ENCODE measurements at places on chromosomes 5 and 9.

- DNase-seq, result no peak
Measured at GRCh38 chr9:6961845-6962522, 204.2 kb downstream of the KDM4C start.

DNA sequence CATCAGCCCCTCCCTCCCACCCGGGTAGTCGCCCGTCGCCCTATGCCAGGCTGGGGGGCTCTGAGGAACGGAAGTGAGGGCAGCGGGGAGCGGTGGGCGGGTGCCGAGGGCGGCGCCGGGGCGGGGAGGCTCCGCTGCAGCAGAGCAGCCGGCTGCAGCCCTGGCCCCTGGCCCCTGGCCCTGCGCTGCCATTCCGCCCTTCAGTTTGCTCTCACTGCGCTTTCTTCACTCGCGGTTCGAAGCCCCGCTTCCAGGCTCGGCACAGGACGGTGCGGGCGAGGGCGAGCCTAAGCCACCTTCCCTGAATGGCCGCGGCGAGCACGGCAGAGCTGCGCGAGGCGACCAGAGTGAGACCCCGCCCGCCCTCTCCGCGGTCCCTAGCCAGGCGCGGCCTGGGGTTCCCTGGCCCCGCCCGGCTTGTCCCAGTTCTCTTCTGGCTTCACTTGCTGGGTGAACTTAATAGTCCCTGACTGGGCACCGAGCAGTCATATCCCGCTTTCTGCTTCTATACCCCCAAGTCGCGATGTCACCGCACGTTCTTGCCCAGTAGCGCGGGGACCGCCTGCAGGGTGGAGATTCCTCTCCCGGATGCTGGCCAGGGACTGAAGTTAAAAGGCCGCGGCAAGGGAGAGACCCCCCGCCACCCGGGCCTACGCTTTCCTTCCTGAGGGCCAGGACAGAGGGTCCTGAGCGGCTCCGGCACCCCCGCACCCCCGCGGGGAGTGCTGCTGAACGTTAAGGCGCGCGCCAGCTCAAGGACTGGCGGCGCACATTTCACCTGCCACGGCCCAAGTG is 623 bp upstream of the TRIM36 start:
- DNase-seq, result no peak

- DNase-seq, result no peak
Measured at GRCh38 chr5:111582451-111582850, 70.1 kb upstream of the STARD4 start.

DNA sequence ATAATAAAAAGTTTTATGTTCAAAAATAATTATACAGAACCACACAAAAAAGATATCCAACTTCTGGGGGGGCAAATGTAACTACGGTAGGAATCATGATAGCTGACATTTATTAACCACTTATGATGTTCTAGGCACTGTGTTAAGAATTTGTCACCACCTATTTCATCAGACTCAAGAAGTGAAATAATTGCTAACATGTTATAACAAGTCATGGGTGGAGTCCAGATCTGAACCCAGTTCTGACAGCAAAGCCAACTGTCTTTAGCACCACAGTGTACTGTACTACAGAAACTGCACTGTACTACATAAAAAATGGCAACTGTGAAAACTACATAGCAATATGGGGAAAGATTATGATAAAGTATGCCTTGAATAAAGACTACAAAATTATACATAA is 3.0 kb upstream of the SAP30L start:
- no peak for DNase-seq

DNA sequence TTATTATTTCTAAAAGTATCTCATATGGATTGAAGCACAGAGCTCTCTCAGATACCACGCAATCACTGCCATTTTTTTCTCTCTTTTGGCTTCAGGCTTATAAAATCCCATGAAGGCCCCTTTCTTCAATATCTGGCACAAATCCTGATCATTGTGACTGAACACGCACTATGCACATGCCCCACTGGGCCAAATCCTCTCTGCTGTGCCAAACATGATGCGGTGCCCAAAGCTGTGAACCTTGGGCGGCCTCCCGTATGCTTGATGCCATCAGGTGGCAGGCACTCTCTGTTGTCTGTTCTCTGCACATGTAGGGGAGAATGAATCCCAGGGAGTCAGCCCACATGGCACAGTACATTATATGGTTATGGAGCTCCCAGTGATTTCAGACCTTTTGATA is 375.0 kb upstream of the RGMB start:
- no peak for DNase-seq

DNA sequence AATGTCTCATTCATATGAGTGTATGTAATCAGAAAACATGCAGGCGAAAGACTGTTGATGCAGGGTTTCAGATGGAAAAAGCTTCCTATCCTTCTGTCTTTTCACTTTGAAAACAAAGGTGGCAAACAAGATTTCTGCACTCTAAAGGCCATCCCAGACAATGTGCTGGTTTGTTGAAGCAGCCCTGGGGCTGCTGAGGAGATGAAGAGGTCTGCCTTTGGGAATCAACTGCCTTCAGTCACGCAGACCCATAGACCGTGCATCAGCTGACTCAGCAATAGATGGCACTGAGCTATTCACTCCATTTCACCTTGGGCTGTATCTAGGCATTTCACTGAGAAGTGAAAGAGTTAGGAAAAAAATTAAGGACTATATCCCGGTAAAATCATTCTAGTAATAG is 60.5 kb upstream of the C5orf46 start:
- no peak for DNase-seq

DNA sequence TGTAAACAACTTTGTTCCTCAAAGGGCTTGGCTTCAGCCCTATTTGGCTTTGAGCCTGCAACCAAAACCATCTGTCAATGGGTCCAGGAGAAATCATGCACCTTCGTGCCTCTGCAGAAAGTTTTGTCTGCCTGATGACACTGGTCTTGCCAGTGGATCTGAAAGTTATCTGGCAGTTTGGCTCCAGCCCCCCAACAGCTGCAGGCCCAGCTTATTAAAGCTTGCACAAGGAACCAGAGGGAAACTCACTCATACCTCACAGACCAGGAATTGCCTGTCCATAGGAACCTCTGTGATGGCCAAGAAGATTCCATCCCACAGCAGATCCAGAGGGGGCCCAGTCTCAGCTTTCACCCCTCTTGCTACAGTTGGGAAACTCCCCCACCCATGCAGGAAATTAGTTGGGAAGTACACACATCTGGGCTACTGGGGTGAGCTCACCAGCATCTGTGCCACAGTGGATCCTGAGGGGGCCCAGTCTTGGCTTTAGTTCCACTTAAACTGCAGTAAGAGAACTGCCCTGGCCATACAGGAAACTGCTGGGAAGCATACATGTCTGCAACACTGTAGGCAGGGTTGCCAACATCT is 265.5 kb downstream of the GRIA1 start:
- no peak for DNase-seq

DNA sequence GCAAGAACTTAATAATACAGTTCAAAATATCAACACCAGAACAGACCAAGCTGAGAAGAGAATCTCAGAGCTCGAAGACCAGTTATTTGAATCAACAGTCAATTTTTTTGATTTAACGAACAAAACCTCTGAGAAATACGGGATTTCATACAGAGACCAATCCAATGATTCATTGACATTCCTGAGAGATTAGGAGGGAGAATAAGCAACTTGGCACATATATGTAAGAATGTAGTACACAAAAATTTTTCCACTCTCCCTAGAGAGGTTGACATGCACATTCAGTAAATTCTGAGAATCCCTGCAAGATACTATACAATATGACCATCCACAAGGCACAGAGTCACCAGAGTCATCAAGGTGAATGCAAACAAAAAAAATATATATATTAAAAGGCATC is 1577.3 kb upstream of the C9orf72 start:
- DNase-seq, result no peak

GRCh38 chr5:116739571-116739970 is 164.9 kb upstream of the SEMA6A start:
- DNase-seq, result no peak

GRCh38 chr5:78102500-78102899 is 192.0 kb downstream of the AP3B1 start:
- no peak for DNase-seq

GRCh38 chr5:128559300-128560297 is 21.6 kb upstream of the FBN2 start:
- no peak for DNase-seq

DNA sequence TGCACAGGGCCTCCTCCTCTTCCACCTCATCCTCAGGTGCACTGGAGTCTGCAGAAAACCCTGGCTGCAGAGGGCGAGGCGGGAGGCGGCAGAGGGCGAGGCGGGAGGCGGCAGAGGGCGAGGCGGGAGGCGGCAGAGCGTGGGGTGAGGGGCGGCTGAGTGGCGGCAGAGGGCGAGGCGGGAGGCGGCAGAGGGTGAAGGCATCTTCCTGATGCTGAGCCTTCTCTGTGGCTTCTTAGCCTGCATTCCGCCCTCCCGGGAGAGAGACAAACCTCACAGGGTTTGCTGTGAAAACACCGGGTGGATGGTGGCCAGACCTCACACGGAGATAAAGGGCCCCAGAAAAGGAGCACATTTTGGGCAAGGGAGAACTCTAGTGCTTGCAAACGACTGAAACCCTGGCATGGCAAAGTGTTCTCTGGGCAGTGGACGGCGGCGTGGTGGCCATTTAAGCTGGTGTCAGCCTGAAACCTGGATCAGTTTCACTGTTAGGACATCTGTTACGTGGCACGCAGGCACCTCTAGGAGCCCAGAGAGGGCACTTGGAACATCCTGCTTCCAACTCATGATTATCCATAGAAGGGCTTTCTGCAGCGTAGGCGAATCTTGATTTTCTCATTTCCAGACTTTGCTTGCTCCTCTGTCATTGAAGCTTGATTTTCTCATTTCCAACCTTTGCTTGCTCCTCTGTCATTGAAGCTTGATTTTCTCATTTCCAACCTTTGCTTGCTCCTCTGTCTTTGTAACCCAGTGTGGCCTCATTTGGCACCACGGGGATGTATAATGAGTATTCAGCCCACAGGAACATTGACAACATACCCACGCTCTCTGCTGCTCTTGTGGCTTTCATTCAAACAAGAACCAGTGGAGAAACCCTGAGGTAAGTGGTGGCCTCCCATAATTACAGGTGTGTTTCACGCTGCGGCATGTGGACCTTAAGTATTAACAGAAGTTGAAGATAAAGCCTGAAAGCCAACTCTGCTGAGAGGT is 16.3 kb upstream of the PLEKHG4B start:
- no peak for DNase-seq

DNA sequence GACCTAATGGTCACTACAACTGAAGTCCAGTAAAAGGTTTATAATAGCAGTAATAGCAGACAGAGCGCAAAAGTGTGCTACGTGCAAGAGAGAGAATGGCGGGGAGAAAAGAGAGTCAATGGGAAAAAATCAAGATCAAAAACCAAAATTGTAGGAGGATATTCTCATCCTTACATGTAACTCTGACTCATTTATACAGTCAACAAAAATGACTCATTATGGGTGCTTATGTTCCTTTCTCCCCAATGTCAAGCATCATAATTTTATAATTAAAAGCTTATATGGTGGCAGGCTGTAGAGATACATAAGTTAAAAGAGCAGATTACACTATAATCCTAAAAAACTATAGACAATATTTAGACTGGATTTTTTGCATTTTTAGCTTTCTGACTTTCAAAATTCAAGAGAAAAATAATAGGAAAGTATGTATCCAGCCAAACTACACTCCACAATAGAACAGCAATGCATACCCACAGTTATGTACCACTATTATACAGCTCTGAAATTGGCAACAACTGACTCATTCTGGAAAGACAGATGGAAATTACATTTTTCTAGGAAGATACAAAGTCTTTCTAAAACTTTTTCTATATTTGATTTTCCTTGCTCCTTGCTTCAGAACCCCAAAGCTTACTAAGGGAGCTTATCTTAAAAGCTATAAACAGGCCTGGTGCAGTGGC is 78.4 kb downstream of the PLPP1 start:
- no peak for DNase-seq

GRCh38 chr9:31389075-31389474 is 995.4 kb upstream of the ACO1 start:
- no peak for DNase-seq

- no peak for DNase-seq
Measured at GRCh38 chr5:150612905-150613670, 27.4 kb upstream of the SYNPO start.

GRCh38 chr9:35106343-35106730 is 3.4 kb upstream of the STOML2 start:
- DNase-seq, result no peak

- no peak for DNase-seq
Measured at GRCh38 chr9:117114768-117115167, 300.1 kb downstream of the ASTN2 start.

GRCh38 chr5:59038798-59039295 is 456.0 kb downstream of the RAB3C start:
- DNase-seq, result no peak
